Activated CD8-positive, alpha-beta memory T cell treated with anti-CD3 and anti-CD28 coated beads for 4 hours (primary cell): ENCODE measurements at places on chromosomes 4 and X.

DNA sequence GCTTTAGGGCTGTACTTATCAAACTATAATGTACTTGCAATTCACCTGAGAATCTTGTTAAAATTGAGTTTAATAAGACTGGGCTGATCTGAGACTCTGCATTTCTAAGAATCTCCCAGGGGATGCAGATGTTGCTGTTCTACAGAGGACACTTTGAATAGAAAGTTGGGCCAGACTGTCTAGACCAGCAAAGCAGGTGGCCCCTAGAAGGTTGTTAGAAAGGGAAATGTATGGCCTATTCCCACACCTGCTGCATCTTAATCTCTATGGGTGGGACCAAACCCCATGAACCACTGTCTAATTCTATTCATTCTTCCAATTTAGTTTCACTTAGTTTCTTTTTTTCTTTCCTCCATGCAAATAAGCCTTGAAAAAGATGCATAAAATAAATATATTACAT is 413.2 kb upstream of the TECRL start:
- DNase-seq = no peak

DNA sequence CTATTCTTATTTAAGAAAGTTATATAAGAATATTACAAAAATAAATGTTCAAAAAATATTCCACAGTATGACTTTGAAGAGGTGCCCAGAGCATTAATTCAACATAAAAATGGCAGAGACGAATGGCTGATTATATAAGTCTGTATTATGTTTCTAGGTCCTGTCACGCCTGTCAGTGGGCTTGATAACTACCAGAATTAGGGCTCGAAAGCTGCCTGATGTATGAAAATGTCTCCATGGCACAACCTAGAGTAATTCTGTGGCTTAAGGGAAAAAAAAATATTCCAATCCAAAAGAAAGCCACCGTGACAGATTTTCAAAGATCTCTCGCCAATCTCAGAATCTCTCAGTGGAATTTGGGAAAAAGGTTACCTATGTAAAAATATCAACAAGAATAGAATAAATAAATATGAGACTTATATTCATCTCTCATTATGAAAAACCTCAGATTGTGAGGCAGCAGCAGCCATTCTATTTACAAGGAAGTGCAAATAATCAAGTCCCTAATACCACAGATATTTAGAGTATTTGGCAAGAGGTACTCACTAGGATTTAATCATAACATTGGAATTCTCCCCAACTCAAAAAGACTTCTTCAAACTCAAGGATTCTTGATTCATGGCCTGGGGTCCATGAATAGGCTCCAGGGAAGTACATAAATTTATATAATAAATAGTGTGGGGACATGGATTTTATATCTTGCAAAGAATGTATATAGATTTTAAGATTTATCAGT is 489.1 kb upstream of the INTU start:
- no peak for DNase-seq

DNA sequence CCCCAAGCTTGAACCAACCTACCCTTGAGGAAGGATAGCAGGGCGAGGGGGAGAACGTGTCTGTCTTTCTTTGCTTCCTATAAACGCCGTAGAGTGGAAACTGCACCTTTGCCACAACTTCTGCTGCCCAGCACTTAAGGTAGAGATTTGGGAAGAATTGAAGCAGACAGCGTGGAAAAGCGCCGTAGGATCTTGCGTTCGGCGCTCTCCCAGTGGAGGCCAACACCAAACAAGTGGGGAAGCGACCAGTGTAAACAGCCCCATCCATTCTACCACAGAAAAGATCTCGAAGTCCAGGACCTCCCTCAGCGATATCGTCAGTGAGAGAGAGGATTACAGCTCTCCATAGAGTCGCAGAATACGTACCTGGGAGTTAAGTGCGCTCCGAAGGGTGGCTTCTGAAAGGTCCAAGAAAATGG is 3.9 kb upstream of the NKX6-1 start:
- no peak for DNase-seq

GRCh38 chr4:44351069-44351468 is 97.5 kb downstream of the KCTD8 start:
- no peak for DNase-seq

GRCh38 chrX:76977452-76977851 is 469.7 kb upstream of the FGF16 start:
- DNase-seq = no peak

- DNase-seq = no peak
These were observed 145.8 kb upstream of the SPRY1 start for GRCh38 chr4:123250843-123251242.

GRCh38 chr4:123522081-123522480 is 125.5 kb downstream of the SPRY1 start:
- DNase-seq = no peak

- DNase-seq = no peak
These were observed 13.8 kb downstream of the ATP10D start for GRCh38 chr4:47498899-47499298.

GRCh38 chr4:184645904-184646610 is 3.2 kb downstream of the CASP3 start:
- no peak for DNase-seq

GRCh38 chrX:13938051-13938828 is 91.5 kb downstream of the GEMIN8 start:
- no peak for DNase-seq

- no peak for DNase-seq
These were observed 158.8 kb downstream of the CAMK2D start for GRCh38 chr4:113602646-113603228.

GRCh38 chr4:159937595-159937994 is 834.7 kb downstream of the RAPGEF2 start:
- no peak for DNase-seq

GRCh38 chr4:830601-831482 is 4.9 kb upstream of the CPLX1 start:
- DNase-seq = no peak

- no peak for DNase-seq
These were observed 75.1 kb downstream of the BANK1 start for GRCh38 chr4:101865501-101866062.

DNA sequence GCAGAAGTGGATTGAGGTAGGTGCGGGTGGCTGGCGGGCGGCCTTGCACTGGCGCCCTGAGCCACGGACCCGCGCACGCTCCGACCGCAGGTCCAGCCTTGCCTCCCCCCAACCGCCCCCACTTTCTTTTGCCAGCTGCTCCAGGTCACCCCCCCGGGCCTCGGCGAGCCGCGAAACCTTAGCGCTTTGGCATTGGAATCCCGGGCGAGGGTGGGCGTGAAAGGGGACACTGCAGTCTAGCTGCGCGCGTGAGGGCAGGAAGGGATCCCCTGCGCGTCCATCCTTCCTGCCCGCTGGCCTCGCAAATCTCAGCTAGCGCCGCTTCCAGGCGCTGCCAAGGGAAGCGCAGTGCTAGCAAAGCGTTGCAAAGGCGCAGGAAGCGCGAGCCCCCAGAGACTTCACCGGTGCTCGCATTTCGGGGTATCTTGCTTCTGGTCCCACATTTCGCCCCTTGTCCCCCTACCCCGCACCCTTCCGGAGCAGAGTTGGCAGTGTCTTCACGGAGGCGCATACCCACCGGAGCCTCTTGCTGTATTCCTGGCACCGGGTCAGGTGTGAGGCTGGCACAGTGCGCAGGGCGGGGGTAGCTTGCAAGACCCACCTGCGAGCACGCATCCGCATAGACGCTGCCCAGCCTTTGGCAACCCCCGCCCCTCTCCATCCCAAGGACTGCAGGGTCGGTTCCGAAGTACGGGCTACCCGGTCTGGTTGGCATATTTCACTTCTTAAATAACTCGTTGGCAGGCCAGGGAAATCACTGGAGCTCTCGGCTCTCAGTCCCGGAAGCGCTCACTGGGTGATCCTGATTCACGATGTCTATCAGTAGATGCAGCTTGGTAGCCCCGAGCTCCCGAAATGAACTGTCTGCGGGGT is 104.4 kb downstream of the UCHL1 start:
- DNase-seq = no peak

- DNase-seq = no peak
These were observed 7.1 kb upstream of the CLNK start for GRCh38 chr4:10691651-10692050.

DNA sequence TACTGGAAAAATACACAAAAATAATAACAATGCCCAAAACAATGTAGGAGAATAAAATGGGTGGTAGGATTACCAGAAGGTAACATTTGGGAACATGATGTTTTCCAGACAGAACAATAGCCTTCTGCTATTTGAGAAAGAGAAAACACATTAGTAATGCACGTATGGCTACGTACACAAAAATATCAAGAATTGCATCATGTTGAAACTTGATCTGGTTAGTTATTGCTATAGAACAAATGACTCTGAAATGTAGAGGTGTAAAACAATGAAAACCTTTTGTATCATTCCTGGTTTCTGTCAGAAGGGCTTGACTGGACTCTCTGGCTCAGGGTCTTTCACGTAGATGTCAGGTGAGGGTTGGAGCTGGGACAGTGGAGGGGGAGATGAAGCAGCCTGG is 1040.0 kb downstream of the FAT4 start:
- no peak for DNase-seq

GRCh38 chr4:7020290-7020689 is 22.9 kb upstream of the TADA2B start:
- no peak for DNase-seq

- no peak for DNase-seq
These were observed 40.5 kb upstream of the CDKN2AIP start for GRCh38 chr4:183403961-183404360.

GRCh38 chr4:180398564-180398963 is 1844.6 kb upstream of the TENM3 start:
- no peak for DNase-seq

DNA sequence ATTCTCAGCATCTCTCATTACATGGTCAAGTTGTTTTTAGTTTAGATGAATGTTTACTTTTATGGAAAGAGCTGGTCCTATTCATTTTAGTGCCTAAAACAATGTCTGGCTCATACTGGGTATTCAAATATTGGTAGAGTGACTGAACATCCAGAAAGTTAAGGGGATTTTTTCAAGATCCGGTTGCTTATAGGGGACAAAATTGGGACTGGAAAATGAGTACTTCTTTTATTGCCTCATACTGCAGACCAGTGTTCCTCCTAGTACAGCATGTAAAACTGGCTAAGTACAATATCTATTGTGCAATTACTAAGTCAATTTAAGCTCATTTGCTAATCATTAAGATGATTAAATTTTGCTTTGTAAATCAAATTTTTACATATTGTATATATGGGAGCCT is 13.9 kb downstream of the RP2 start:
- DNase-seq = no peak

DNA sequence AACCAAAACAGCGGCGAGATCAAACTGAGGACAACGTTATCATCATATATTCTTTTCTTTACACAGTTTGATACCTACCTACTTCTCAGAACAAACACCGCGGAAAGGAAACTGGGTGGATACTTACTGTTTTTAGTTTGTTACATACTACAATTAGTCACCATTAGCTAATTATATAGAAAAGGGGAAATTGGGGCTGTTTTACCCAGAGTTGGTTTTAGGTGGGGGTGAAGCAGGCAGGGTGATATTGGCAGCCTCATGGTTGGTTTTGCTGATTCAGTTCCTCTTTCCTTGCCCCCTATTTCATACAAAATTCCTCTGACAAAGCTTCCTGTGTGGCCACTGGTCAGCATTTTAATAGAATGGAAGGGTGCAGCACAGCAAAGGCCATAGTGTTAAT is 77.8 kb downstream of the SORBS2 start:
- DNase-seq = no peak

GRCh38 chrX:71182871-71183270 is 38.2 kb downstream of the NLGN3 start:
- no peak for DNase-seq
